ENCODE measurements at places on chromosomes 2 and 18.

DNA sequence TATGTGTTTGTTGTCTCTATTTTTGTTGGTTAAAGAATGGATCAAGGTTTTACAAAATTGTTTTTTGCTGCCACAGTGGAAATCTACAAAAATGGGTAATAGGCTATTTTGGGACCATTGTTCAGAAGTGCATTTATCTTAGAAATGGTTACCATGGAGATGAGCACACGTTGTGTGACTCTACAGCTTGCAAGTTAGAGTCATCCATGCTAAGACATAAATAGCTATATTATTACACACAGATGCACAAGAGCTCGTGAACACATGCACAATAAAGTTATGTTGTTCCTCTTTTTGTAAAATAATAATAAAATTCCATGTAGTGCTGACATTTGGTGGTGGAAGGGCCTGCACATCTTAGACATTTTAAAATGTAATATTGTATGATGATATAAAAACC is 15.5 kb upstream of the DUSP19 start:
- H3K36me3 ChIP-seq = no peaks in the 10 kb centered on the region
- no peaks in the 10 kb centered on the region for H3K27me3 ChIP-seq
- no peak for DNase-seq
- H3K27ac ChIP-seq = no peak overlapping the region
- no peak overlapping the region for H3K4me3 ChIP-seq
- H3K4me1 ChIP-seq = no peaks in the 10 kb centered on the region

DNA sequence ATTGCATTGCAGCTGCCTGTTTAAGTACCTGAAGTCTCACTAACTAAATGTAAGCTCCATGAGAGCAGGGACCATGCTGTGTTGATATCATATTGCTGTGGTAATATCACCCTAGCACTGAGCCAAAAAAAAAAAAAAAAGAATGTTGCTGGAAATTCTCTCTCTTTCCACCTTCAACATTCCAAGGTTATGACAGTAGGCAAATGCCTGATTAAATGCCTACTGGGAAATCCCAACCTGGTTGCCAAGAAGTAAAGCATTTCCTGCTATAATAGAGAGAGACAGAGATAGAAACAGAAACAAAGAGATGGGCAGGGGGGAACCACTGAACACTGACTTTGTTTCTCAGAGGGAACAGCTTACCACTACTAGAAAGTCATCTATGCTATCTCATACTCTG is 1604.2 kb downstream of the LRP1B start:
- H3K4me3 ChIP-seq = no peak overlapping the region
- H3K36me3 ChIP-seq = no peaks in the 10 kb centered on the region
- H3K4me1 ChIP-seq = no peaks in the 10 kb centered on the region
- H3K27ac ChIP-seq = no peak overlapping the region

GRCh38 chr2:47653902-47654789 is 128.8 kb upstream of the MSH6 start:
- H3K36me3 ChIP-seq = no peaks in the 10 kb centered on the region
- no peak overlapping the region for H3K27ac ChIP-seq
- no peak overlapping the region for H3K4me3 ChIP-seq
- H3K4me1 ChIP-seq = no peaks in the 10 kb centered on the region
- no peak for DNase-seq

DNA sequence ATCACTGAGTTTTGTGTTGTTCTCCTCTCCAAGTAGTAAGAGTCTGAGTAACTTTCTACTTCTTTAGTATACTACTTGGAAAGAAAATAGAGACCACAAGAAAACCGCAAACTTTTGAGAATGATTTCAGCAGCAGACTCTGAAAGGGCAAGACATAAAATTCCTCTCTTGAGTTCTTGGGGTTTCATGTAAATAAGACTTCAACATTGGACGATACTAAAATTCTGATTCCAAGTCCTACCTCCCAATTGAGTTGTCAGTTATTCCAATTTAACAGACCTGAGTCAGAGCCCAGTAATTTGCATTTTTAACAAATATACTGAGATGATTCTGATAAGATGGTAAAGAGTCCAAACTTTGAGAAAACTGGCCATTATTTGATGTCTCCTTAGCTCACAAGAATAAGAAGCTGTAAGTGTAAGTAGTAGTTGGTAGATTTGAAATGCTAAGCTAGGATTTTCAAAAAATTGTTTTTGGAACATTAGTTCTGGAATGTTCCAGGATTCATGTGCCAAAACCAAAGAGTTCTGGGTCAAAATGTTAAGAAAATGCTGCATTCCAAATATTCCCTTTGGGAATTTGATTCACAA is 261.6 kb upstream of the SPOPL start:
- no peak overlapping the region for H3K27ac ChIP-seq
- no peaks in the 10 kb centered on the region for H3K36me3 ChIP-seq
- H3K4me1 ChIP-seq = no peaks in the 10 kb centered on the region
- H3K27me3 ChIP-seq = no peaks in the 10 kb centered on the region

- no peak for DNase-seq
- H3K27me3 ChIP-seq = no peaks in the 10 kb centered on the region
- H3K27ac ChIP-seq = no peak overlapping the region
- H3K36me3 ChIP-seq = no peaks in the 10 kb centered on the region
Observed at GRCh38 chr2:32591669-32592463, 36.0 kb upstream of the TTC27 start.

DNA sequence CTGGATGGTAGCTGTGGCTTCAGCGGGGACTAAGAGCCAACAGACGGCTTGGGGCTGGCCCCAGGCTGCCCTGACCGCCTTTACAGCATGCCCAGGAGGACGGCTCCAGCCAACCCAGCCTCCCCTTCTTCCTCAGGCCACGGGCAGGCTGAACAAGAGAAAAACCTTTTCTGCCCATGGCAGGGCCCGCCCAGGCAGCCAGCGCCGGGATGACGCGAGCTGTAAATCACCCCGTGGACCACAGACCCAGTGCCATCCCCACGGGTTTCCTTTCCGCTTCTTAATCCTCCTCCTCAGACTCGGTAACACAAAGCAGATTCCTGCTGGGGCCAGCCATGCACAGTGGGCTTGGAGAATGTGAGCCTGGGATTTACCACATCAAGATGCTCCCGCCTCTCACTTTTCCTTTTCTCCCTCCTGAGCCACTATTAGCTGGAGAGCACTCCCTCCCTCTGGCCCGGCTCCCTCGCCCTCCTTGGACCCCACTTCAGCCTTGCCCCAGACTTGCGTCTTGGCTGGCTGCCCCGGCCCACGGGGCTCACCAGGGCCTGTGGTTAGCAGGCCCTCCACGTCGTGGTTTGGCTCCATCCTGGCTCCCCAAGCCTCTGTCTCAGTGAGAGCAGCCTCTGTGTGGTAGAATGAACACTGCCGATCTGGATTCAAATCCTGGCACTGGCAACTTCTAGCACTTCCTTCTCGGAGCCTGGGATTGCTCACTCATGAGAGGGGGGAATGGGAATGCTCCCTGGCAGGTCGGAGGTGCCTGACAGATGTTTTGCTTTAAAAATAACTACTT is 31.4 kb downstream of the ATOH8 start:
- peaks cover 37% of the 10 kb centered on the region for H3K4me1 ChIP-seq
- no peaks in the 10 kb centered on the region for H3K27me3 ChIP-seq
- no peak for DNase-seq
- peaks cover 16% of the 10 kb centered on the region for H3K36me3 ChIP-seq
- H3K27ac ChIP-seq = peak overlapping the region; percentile 62
- H3K4me3 ChIP-seq = no peak overlapping the region

DNA sequence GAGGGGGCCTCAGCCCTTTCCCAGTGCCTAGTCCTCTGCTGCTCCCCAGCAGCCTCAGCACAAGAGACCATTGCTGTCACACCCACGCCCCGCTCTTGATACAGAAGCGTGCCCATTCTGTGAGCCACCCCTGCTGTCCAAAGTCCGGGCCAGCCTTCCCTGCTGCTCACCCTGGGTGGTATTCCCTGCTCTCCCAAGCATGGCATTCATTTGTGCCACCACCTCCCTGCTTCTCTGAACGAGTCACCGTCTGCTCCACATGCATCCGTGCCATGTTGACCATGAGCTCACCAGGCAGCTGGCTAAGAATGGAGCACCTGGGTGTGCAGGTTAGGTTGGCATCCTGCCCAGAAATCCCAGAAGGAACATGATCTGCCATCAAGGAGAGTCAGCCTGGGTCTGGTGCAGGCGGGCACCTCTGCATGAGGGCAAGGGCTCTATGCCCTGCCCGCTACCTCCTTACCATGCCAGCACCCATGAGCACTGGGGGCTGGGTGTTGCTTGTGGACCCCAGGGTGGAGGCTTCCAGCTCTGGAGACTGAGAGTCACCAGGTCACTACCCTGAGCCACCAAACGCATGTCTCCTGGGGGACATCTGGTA is 63.0 kb downstream of the TWIST2 start:
- no peak for DNase-seq
- peak overlapping the region; percentile 20 for H3K27ac ChIP-seq
- no peaks in the 10 kb centered on the region for H3K27me3 ChIP-seq
- H3K4me3 ChIP-seq = no peak overlapping the region
- no peaks in the 10 kb centered on the region for H3K36me3 ChIP-seq

DNA sequence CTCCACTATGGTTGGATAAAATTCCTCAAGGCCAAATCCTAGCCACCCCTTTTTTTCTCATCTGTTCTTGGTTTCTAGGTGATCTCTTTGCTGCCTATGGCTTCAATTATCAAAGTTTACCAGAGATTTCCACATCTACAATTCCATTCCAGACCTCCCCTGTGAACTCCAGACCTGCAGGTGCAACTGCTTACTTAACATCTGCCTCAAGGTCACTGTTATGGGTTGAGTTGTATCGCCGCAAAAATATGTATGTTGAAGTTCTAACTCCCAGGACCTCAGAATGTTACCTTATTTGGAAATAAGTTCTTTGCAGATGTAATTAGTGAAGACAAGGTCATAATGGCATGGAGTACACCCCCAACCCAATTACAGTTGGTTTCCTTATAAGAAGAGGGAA is 60.4 kb upstream of the SOS1 start:
- H3K4me3 ChIP-seq = no peak overlapping the region
- no peak for DNase-seq
- H3K4me1 ChIP-seq = no peaks in the 10 kb centered on the region

DNA sequence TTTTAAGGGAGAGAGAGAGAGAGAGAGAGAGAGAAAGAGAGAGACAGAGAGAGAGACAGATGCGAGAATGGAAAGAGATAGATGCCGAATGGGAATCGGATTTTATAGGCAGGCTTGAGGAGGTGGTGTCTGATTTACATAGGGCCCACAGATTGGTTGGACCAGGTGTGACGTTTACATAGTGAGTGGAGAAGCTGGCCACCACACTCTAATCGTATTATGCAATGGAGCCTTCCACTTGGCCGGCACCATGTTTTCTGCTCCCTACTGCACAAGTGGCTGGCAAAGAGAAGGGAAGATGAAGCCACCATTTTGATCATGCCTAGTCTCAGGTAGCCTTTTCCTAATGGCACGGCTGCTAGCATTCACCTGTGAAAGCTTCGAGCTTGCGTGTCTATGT is 33.9 kb downstream of the CD8B2 start:
- no peak overlapping the region for H3K4me3 ChIP-seq
- H3K36me3 ChIP-seq = no peaks in the 10 kb centered on the region
- no peaks in the 10 kb centered on the region for H3K27me3 ChIP-seq
- H3K4me1 ChIP-seq = no peaks in the 10 kb centered on the region
- no peak for DNase-seq
- no peak overlapping the region for H3K27ac ChIP-seq

DNA sequence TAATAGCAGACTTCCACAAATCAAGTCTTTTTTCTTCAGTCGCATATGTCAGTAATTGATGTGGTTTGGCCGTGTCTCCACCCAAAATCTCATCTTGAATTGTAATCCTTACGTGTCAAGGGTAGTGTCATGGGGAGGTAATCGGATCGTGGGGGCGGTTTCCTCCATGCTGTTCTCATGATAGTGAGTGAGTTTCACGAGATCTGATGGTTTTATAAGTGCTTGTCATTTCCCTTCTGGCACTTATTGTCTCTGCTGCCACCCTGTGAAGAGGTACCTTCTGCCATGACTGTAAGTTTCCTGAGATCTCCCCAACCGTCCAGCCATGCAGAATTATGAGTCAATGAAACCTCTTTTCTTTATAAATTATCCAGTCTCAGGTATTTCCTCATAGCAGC is 478.8 kb downstream of the PTPRM start:
- no peaks in the 10 kb centered on the region for H3K27me3 ChIP-seq
- no peak for DNase-seq
- H3K27ac ChIP-seq = no peak overlapping the region

DNA sequence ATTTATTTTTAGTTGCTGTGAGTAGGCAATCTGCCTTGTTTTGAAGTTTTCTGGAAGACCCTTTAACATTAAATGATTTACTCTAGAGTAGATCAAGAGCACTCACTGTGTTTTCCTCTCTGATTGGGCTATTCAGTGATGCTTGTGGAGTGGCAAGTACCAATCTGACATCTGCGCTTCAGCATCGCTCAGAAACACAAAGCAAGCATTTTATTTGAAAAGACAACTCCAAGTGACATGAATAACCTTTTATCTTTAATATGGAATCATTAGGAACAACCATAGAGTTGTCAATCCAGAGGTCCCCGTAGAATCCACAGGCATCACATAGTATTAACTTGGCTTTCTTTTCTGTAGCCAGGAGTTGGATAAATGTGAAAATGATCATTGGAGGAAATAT is 114.7 kb downstream of the CPS1 start:
- no peak for DNase-seq
- H3K4me3 ChIP-seq = no peak overlapping the region
- no peaks in the 10 kb centered on the region for H3K4me1 ChIP-seq
- no peak overlapping the region for H3K27ac ChIP-seq
- no peaks in the 10 kb centered on the region for H3K36me3 ChIP-seq
- no peaks in the 10 kb centered on the region for H3K27me3 ChIP-seq

GRCh38 chr18:25895518-25895917 is 194.9 kb downstream of the SS18 start:
- no peaks in the 10 kb centered on the region for H3K36me3 ChIP-seq
- H3K4me1 ChIP-seq = no peaks in the 10 kb centered on the region
- no peak overlapping the region for H3K27ac ChIP-seq
- H3K27me3 ChIP-seq = no peaks in the 10 kb centered on the region

DNA sequence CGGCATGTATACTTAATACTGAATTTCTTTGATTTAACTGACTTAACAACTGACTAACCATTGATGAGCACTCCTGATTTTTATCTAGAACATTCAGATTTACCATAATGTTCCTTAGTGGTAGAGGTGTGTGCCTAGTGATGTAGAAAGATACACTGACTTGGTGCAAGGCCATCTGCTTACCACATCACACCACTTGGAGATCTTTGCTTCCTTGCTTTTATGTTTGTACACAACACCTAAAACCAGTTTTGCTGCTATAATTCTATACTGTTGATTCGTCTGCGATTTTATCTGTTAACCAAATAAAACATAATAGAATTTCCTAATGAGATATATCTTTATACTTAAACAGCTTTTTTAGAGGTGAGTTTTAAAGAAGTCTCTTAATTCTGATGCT is 3.9 kb upstream of the FARP2 start:
- no peak overlapping the region for H3K4me3 ChIP-seq
- no peak overlapping the region for H3K27ac ChIP-seq
- peaks cover 58% of the 10 kb centered on the region for H3K36me3 ChIP-seq
- H3K4me1 ChIP-seq = peaks cover 17% of the 10 kb centered on the region
- DNase-seq = no peak
- H3K27me3 ChIP-seq = no peaks in the 10 kb centered on the region

GRCh38 chr2:46446871-46447568 is 32.3 kb upstream of the TMEM247 start:
- H3K4me1 ChIP-seq = no peaks in the 10 kb centered on the region
- H3K4me3 ChIP-seq = no peak overlapping the region
- no peak overlapping the region for H3K27ac ChIP-seq
- no peaks in the 10 kb centered on the region for H3K27me3 ChIP-seq
